Tibial nerve (tissue), 4 donors: ENCODE measurements at places on chromosomes 11 and 22. TPM values are rescaled to one million over a fixed set of nuclear protein-coding genes. Genes with fewer than 3 reads are reported as not detected.

Gene CKAP5
- 44.7 TPM for total RNA-seq

Gene DEUP1
- total RNA-seq = not detected

DNA sequence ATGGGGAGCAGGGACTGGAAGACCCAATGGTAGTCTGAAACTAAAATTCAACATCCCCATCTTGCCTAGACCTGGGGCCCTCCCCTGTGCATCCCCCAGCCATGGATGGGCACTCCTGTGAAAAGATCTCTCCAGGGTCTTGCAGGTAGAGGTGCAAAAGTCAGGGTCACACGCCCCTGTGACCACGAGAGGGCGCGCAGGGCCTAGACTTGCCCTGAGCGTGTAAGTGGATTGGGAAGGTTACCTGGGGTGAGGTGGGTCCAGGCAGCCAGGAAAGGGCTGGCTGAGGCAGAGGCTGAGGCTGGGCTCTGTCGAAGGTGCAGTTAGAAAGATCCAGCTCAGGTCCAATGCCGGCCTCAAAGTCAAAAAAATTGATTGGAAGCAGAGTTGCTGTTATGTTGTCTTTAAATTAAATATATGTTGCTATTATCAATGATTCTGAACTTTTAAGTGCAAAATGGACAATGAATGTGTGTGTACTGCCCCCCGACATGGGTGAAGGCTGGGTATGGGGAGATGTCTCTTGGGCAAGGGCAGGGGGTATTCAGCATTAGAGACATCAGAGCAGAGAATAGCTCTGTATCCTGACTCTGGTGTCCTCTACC, 4.8 kb upstream of the POU2F3 start:
- H3K4me1 ChIP-seq = peaks cover 5% of the 10 kb centered on the region
- H3K36me3 ChIP-seq = no peaks in the 10 kb centered on the region
- DNase-seq = no peak
- no peak overlapping the region for H3K27ac ChIP-seq

Gene EIF4G2
- total RNA-seq = 232 TPM

DNA sequence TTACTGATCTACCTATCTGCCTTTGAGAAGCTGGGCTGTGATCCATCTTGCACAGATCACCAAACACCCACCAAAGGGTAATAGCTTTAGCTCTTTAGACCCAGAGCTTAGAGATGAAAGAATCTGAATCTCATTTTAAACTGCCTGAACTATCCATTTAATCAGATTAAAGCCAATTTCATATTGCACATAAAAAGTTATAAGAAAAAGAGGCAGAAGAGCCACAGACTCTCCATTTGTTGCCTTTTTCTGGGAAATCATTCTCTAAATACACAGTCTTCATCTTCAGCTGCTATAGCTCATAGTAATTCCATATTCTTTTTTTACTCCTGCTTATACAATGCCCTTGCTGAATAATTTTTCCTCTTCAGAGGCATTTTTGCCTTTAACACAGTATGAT, 271.2 kb downstream of the DLG2 start:
- no peak for DNase-seq
- no peak overlapping the region for H3K4me3 ChIP-seq
- no peaks in the 10 kb centered on the region for H3K27me3 ChIP-seq
- H3K36me3 ChIP-seq = no peaks in the 10 kb centered on the region
- H3K27ac ChIP-seq = no peak overlapping the region
- H3K4me1 ChIP-seq = no peaks in the 10 kb centered on the region

- no peaks in the 10 kb centered on the region for H3K4me1 ChIP-seq
- H3K4me3 ChIP-seq = no peak overlapping the region
- DNase-seq = no peak
- no peaks in the 10 kb centered on the region for H3K36me3 ChIP-seq
- no peaks in the 10 kb centered on the region for H3K27me3 ChIP-seq
Measured at GRCh38 chr22:27873472-27873871, 45.6 kb downstream of the PITPNB start.

DNA sequence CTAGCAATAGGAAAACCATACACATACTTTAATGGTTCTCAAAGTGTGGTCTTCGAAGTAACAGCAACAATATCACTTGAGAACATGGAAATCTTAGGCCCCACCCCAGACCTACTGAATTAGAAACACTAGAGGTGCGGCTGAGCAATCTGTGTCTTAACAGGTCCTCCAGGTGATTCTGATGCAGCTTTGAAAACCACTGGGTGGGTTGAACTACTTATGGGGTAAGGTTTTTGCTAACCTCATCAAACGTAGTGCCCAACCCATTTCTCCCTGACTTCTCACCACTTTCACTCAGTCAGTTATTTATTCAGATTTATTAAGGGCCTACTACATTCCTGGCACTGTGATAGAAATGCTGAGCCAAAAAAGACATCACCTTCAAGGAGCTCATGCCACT, 3.7 kb downstream of the MPZL2 start:
- no peak for DNase-seq
- H3K36me3 ChIP-seq = no peaks in the 10 kb centered on the region
- H3K4me1 ChIP-seq = peaks cover 25% of the 10 kb centered on the region
- no peak overlapping the region for H3K4me3 ChIP-seq
- no peak overlapping the region for H3K27ac ChIP-seq

GRCh38 chr11:36598051-36598450, at the start of gene RAG2:
Gene RAG2, minus strand, starts transcription at chr11:36598236. Its CDS starts 4,068 bp downstream, at chr11:36594168.
- H3K36me3 ChIP-seq = no peaks in the 10 kb centered on the region
- no peak within 1 kb of the TSS for H3K4me3 ChIP-seq
- H3K27ac ChIP-seq = no peak within 1 kb of the TSS

DNA sequence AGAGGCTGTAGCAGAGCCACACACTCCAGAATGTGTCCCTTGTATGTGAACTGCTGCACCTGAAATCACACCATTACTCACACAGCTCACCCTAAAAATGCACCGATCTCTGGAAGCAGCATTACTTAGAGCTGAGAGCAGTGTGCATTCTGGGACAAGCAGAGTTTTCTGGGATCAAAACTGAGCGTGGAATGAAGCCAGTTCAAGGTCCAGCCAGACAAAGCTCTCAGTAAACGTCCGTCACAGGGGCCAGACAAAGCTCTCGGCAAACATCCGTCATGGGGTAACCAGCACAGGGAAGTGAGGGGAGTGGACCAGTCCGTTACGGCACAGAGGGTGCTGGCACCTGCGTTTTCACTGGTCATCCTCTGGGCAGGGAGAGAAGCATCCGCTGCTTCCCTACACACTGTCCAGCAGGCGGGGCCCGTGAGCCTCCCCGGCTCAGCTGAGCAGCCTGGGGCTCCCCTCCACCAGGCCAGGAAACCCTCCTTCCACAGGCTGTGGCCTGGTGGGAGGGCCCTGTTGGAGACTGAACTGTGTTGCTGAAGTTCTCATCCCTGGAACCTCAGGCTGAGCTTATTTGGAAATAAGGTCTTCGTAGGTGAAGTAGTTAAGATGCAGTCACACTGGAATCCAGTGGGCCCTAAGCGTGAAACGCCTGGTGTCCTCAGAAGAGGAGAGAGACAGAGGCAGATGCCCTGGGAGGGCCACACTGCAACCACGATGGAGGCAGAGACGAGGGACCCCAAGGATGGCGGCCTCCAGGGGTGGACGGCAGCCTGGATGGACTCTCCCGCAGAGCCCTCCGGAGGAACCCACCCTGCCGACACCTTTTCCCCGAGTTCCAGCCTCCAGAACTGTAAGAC, 883.9 kb downstream of the BRD1 start:
- H3K27ac ChIP-seq = peak overlapping the region; percentile 38
- no peak overlapping the region for H3K4me3 ChIP-seq

- no peaks in the 10 kb centered on the region for H3K4me1 ChIP-seq
- no peaks in the 10 kb centered on the region for H3K27me3 ChIP-seq
Measured at GRCh38 chr22:22474733-22475132, 33.8 kb downstream of the ZNF280B start.

DNA sequence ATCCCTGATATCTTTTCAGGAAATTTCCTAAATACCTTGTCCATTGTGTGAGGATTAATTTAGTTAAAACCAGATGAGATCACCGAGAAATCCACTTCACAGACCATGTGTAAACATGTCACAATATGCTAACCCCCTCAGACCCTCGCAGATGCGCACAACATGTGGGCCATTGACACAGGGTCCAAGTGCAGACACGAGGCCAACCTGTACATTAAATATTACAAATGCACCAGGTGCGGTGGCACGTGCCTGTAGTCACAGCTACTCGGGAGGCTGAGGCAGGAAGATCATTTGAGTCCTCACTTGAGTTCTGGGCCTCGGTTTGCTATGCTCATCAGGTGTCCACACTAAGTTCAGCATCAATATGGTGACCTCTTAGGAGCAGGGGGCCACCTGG, 9.9 kb upstream of the TMPRSS4 start:
- DNase-seq = no peak
- H3K27me3 ChIP-seq = peaks cover 4% of the 10 kb centered on the region
- no peak overlapping the region for H3K4me3 ChIP-seq

GRCh38 chr11:36605221-36606216, 7.5 kb upstream of the RAG2 start:
- H3K36me3 ChIP-seq = peaks cover 8% of the 10 kb centered on the region
- DNase-seq = no peak
- no peaks in the 10 kb centered on the region for H3K27me3 ChIP-seq
- H3K4me3 ChIP-seq = no peak overlapping the region
